Right cardiac atrium (tissue), 5 donors: ENCODE measurements at places on chromosomes 2 and 18. TPM values are rescaled to one million over a fixed set of nuclear protein-coding genes. Genes with fewer than 3 reads are reported as not detected.

DNA sequence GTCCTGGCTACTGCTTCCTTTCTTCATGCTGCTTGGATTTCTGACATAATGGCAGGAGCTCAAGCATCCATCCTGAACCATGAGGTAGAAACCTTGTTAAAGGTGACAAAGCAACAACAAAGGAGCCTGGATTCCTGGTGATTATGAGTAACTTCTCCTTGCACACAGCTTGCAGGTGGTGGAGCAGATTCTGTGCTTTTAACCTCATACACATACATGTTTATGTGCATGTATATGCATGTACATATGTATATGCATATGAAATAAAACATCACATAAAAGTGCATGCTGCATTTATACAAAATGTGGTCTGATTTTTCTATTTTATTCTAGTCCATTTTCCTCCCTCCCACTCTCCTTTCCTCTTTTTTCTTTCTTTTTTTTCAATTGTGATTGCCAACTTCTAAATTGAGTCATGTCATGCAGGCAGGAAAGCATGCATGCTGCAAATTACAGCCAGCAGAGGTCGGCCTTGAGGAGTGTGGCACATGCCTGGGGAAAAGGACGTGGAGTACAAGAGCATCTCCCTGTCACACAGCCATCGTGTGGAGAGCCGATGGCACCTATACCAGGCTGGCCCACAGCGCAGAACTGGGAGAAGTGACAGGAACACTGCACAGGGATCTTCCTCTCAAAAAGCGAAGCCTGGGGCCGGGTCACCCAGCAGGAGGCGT lies 17.9 kb downstream of the LCT start:
- DNase-seq = no peak

DNA sequence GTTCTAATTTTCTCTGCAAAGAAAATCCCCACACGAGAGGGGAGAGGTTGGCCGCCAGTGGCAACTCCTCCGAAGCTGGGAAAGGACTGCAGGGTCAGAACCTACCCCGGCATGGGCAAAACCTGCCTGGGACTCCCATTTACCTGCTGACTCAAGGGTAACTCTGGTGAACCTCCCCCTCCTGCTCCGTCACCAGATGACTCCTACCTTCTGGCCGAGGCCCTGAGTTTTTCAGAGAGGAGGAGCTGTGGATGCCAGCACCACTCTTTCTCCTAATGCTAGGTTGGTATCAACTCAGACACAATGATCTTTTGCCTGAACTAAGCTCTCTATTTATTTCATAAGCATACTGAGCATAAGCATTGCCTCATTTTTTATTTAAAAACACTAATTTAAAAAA lies 96.6 kb downstream of the ALPK2 start:
- no peak for DNase-seq

GRCh38 chr2:6967301-6967700 lies 50.1 kb downstream of the RNF144A start:
- DNase-seq = no peak

CHRND gene
- 0.09 TPM for polyA plus RNA-seq
